Chondrocyte (in vitro differentiated cells): ENCODE measurements at places on chromosomes 7 and 10. TPM values are rescaled to one million over a fixed set of nuclear protein-coding genes. Genes with fewer than 3 reads are reported as not detected.

Gene CYP26C1
- total RNA-seq, result 0.10 to 0.25 TPM (median 0.15 TPM) in 3 replicates

Gene WBP1L
- total RNA-seq, result 95.3 to 97.1 TPM (median 95.8 TPM) in 3 replicates

Gene IFT22
- total RNA-seq, result 24.3 to 33.0 TPM (median 26.8 TPM) in 3 replicates

Gene ARPC1A
- 103 to 110 TPM (median 104 TPM) in 3 replicates for total RNA-seq

Gene CC2D2B
- total RNA-seq, result 0.30 to 0.54 TPM (median 0.51 TPM) in 3 replicates

Gene VGF
- total RNA-seq, result 0.22 to 0.26 TPM in 2 of 3 replicates, not detected in the other

Gene PDE6C
- total RNA-seq, result not detected in 3 replicates

Gene ZNF282
- total RNA-seq, result 24.5 to 26.3 TPM (median 24.9 TPM) in 3 replicates

Gene FFAR4
- total RNA-seq, result not detected in 3 replicates

Gene ICA1
- total RNA-seq, result 2.2 to 5.0 TPM (median 3.7 TPM) in 3 replicates

Gene CAMK1D
- 31.2 to 36.3 TPM (median 34.7 TPM) in 3 replicates for total RNA-seq

Gene NEBL
- total RNA-seq, result 1.8 to 2.4 TPM (median 2.0 TPM) in 3 replicates

Gene CNPY4
- 29.8 to 46.4 TPM (median 31.5 TPM) in 3 replicates for total RNA-seq

Gene GIMAP1
- not detected in 3 replicates for total RNA-seq

Gene PARD3
- total RNA-seq, result 25.2 to 26.5 TPM (median 26.0 TPM) in 3 replicates

Gene SLC18A2
- total RNA-seq, result not detected in 3 replicates

Gene GIMAP2
- not detected in 3 replicates for total RNA-seq

Gene MKLN1
- 33.4 to 43.8 TPM (median 33.8 TPM) in 3 replicates for total RNA-seq

Gene CXCL12
- 22.7 to 69.4 TPM (median 65.5 TPM) in 3 replicates for total RNA-seq

Gene DENND2A
- 6.5 to 16.3 TPM (median 16.0 TPM) in 3 replicates for total RNA-seq

Gene STOX1
- total RNA-seq, result 0.97 to 1.9 TPM (median 1.1 TPM) in 3 replicates

Gene LEP
- total RNA-seq, result not detected in 3 replicates

Gene GPR26
- not detected in 3 replicates for total RNA-seq

Gene CPSF4
- total RNA-seq, result 25.4 to 36.6 TPM (median 29.0 TPM) in 3 replicates

Gene FAM221A
- total RNA-seq, result 1.8 to 2.3 TPM (median 2.2 TPM) in 3 replicates

Gene SLC26A3
- total RNA-seq, result not detected in 3 replicates

Gene FGFR2
- 1.7 to 6.0 TPM (median 2.9 TPM) in 3 replicates for total RNA-seq

Gene IDI2
- not detected in 3 replicates for total RNA-seq

Gene PALD1
- total RNA-seq, result 2.4 to 4.1 TPM (median 4.0 TPM) in 3 replicates

Gene MCM10
- 2.2 to 13.9 TPM (median 3.7 TPM) in 3 replicates for total RNA-seq
